ENCODE measurements at places on chromosomes 12 and 14. TPM values are rescaled to one million over a fixed set of nuclear protein-coding genes. Genes with fewer than 3 reads are reported as not detected.

Gene ST8SIA1
- total RNA-seq, result not detected

DNA sequence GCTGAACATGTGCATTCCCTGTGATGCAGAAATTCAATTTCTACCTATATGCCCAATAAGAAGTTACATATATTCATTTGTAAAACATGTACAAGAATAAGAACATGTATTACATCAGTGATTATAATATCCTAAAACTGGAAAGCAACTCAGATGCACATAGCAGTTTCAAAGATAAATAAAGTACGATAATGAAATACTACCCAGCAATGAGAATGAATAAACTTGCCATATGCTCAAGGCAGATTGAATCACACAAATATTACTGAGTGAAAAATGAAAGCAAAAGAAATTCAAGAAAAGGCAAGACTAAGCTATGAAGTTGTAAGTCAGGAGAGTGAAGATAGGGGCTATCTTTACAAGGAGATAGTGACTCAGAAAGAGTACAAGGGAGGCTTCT is 345.3 kb upstream of the OR4E1 start:
- no peak for DNase-seq

Gene KCNJ8
- not detected for total RNA-seq

- peak; percentile 16 for DNase-seq
Measured at GRCh38 chr12:30438601-30439041, 257.0 kb downstream of the IPO8 start.

DNA sequence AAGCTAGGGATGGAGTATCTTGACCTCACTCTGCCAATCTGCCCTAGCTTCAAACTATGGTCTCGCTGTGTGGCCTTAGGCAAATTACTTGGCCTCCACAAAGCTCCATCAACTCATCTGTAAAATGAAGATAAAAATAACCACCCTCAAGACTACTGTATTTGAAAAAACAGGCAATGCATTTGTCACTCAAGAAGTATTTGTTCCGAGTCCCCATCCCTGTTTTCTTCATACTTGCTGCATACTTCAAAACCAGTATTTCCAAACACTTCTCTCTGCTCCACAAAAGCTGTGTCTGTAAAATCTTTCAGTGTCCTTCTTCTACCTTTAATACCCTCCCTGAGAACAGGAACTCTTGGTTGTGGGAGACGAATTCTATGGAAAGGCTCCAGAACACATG is 47.9 kb downstream of the GTF2A1 start:
- no peak for DNase-seq

DNA sequence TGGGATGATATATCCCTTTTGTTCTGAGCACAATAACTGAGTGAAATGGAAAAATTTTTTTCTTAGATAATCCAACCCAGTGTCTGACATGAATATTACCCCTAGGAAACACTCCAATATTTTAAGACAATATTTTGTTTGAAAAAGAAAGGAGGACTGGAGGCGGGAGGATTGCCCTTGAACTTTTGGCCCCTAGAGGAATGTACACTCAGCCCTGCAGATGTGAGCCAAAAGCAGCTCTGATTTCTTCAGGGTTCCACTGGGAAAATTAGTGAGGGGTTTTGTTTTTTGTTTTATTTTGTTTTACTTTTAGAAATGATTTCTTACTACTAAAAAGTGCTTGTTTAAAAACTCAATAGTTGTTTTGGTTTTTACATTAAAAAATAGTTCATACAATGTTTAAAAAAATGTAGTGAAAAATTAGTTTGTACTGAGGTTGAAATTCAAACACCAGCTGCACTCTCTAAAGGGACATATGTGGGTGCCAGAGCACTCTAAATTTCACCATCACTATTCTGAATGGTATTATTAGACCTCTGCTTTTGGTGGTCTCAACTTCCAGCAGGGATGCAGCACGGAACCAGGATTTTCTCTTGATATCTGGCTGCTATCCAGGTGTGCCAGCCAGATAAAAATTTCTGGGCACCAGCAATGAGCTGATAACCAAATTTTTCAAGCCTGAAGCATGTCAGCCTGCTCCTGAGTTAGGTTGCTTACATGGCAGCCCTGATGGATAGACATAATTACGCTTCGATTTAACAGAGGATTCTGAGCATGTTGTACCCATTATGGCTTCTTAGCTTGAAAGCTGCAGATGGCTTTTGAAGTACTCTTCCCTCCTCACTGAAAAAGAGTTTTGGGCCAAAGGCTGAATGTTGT is 141.9 kb downstream of the ANO6 start:
- no peak for DNase-seq

DNA sequence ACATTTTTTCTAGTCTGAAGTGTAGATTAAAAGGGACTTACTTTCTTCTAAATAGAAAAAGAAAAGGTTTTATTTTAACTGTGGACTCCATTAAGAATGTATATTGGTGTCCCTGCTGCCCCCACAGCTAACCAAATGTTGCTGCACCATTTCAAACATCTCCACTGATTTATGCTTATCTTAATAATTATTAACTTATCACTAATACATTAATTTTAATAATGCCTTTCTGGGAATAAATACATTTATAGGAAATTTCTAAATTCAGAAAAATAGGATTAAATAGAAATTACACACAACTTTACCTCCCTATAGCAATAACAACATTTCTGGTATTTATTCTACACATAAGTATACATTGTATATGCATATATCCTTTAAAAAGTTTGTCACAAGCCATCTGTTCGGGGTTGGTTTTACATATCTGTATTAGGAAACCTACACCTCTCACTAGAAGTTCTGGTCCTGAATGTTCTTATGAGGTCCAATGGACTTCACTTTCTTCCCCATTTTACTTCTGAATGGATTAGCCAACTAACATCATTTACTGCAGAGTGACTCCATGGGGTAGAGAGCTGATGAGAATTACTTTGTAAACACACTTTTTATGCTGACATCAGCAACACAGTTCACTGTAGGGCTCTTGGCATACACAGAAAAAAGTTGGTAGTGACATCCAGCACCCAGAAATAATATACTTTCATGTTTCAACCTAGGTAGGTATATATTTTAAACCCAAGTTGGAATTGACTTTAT is 9.4 kb upstream of the SELPLG start:
- no peak for DNase-seq

- DNase-seq, result no peak
Measured at GRCh38 chr14:23670481-23670880, 34.3 kb downstream of the DHRS2 start.

Gene MIP
- not detected for total RNA-seq

- DNase-seq, result peak; percentile 53
Measured at GRCh38 chr12:75842090-75842489, 189.5 kb downstream of the PHLDA1 start.

DNA sequence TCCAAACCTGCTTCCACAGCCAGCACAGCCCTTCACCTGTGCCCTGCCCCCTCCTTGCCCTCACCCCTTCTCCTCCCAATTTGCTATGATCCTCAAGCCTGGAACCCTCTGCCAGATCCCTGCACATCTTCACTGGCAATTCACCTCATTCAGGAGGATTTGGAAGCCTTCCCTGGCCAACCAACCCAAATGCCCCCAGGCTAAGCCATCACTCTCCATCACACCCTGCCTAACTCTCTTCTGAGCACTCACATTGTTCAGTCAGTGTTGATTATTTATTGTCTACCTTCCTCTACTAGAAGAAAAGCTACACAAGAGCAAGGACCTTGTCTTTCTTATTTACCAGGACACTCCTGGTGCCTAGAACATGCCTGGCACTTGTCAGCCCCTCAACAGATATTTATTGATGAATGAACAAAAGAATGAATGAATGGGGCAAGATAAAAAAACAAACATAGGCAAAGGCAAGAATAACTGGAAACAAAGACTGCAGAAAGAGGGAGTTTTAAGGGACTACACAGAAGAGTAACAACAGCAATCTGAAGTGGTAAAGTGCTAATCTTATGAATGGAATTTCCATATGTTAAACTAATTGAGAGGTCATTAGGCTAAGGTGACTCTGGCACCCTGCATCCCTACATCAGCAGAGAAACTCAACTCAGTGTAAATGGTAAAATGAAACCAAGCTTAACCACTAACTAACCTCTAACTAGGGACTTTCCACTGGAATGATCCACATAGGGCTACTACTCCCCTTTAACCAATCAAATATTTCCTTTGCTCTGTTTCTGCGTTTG is 33.4 kb downstream of the TMTC1 start:
- DNase-seq, result no peak

GRCh38 chr14:67882986-67883555 is 63.5 kb downstream of the RAD51B start:
- DNase-seq, result no peak

DNA sequence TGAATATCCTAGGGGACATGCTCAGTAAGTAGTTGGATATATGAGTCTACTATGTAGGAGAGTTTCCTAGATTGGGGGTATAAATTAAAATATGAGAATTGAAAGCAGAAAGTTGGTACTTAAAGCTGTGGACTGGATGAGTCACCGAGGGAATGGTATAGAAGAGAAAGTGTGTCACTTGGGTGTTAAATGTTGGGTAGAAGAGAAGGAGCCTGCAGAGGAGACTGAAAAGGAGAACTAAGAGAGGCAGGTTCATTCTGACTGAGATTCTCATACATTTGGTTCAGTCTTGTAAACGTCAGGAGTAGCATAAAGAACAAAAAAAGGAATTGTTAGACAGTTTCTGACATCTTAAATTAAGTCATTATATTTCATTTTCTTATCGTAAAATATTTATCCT is 19.9 kb downstream of the LRRC9 start:
- no peak for DNase-seq

DNA sequence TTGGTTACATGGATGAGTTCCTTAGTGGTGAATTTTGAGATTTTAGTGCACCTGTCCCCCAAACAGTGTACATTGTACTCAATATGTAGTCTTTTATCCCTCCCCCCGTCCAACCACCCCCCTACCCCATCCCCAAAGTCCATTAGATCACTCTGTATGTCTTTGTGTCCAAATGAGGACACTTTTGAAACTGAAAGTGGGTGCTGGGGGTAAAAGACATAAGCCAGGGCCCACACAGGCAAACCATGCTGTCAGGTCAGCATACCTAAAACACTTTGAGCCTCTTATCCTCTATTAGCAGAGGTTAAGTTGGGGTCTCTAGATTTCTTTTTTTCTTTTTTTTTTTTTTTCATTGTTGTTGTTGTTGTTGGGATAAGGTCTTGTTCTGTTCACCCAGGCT is 31.3 kb upstream of the KICS2 start:
- no peak for DNase-seq

Gene GLI1
- total RNA-seq, result 6.4 TPM

Gene GZMB
- not detected for total RNA-seq

DNA sequence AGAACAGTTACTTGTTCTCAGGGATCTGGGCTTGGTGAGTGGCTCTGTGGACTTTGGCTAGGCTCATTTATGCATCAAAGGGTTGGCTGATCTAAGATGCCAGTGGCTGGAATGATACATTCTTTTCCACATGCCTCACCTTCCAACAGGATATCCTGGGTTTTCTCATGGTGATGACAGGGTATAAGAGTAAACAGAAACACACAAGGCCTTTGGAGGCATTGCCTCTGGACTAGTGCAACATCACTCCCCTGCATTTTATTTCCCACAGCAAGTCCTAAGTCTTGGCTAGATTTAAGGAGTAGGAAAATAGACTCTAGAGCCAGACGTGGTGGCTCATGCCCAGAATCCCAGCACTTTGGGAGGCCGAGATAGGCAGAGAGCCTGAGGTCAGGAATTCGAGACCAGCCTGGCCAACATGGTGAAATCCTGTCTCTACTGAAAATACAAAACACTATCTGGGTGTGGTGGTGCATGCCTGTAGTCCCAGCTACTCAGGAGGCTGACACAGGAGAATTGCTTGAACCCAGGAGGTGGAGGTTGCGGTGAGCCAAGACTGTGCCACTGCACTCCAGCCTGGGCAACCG is 47.9 kb downstream of the RPH3A start:
- DNase-seq, result no peak

Measured in G401 (cell line).